ENCODE measurements at places on chromosomes 7 and 10. TPM values are rescaled to one million over a fixed set of nuclear protein-coding genes. Genes with fewer than 3 reads are reported as not detected.

DNA sequence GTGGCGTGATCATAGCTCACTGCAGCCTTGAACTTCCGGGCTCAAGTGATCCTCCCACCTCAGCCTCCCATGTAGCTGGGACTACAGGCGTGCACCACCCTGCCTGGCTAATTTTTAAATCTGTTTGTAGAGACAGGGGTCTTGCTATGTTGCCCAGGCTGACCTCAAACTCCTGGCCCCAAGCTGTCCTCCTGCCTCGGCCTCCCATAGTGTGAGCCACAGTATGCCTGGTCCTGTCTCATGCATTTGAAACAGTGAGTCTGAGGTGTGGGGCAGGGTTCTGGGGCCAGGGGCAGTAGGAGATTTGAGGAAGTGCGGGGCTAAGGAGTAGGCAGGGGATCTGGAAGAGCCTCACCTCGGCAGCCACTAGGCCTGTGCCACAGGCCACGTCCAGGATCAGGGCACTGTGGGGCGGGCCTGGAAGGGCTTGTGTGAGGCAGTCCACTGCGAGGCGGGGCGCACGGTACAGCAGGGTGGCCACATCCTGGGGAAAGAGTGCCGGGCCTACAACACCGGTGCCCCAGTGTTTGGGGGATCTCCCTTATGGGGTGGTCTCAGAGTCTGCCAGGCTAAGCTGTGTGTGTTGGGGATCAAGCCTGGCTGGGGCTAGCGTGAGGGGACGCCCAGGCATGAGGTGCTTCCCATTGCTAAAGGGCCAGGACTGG is 1.5 kb downstream of the METTL27 start:
- DNase-seq, result no peak

GRCh38 chr7:2870471-2870931 is 26.4 kb upstream of the GNA12 start:
- no peak for DNase-seq

GRCh38 chr10:61967298-61967697 is 65.8 kb downstream of the ARID5B start:
- DNase-seq, result no peak

DNA sequence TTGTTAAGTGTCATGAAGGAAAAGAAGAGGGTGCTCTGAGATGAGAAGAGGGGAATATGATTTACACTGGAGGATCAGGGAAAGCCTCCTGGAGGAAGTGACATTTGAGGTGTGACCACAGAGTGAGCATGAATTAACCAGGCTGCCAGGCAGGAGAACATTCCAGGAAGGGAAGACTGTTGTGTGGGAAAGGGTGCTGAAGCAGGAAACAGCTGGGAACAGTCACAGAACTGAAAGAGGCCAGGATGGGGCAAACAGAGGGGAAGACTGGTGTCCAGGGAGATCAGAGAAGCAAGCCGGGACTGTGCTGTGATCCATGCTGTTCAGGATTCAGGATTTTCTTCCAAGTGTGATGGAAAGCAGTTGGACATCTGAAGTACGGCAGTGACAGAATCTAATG is 14.9 kb downstream of the HIPK2 start:
- DNase-seq, result no peak

ZNF239 gene
- total RNA-seq, result 14.1 TPM

GRCh38 chr7:107463139-107464078 is 6.4 kb upstream of the GPR22 start:
- DNase-seq, result peak; percentile 72

GRCh38 chr7:66306243-66306642 is 101.1 kb downstream of the TPST1 start:
- DNase-seq, result no peak

DNA sequence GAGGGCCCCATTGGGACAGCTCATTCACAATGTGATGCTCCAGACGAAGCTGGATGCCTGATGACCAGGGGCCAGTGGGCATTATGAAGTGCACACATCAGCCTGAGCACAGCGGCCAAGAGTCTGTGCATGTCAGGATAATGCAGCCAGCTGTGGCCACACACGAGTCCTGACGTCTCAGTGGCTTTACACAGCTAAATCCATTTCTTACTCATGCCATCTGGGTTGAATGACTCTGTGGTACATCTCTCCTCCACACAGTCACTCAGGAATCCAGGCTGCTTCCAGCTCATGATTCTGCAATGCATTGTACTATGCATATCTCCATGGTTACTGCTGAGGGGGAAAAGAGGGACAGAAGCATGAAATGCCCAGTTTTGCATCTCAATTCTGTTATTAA is 123.6 kb downstream of the PRLHR start:
- DNase-seq, result no peak

GRCh38 chr10:104233817-104234216 is 1.7 kb upstream of the CFAP43 start:
- no peak for DNase-seq
